ENCODE measurements at places on chromosomes 7 and 10.

- no peak for DNase-seq
Observed at GRCh38 chr7:150946421-150947240, 31.5 kb downstream of the KCNH2 start.

DNA sequence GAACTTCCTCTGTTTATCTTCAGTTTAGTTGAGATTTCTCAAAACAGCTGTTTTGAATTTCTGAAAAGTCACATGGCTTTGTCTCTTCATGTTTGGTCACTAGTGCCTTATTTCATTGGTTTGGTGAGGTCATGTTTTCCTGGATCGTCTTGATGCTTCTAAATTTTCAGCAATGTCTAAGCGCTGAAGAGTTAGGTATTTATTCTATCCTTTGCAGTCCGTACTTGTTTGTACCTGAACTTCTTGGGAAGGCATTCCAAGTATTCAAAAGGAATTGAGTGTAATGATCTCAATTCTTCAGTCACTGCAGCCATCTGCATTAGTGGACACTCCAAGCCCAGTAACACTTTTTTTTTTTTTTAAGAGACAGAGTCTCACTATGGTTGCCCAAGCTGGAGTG is 67.7 kb downstream of the HERC4 start:
- DNase-seq = no peak

DNA sequence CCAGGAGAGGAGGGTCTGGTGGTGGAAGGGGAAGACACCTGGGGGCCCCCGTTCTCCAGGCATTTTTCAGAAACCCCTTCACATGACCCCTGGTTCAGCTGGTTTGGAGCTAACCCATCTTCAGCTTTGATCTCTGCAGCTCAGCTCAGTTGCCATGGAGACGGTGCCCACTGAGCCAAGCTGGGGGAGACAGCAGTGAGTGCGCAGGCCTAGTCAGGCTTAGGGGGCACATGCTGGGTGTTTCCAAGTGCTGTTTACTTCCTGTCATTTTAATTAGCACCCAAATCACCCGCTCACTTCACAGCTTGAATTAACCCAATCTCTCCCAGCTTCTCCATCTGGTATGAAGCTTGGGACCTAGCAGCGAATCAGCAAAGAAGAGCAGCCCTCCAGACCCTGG is 9.0 kb downstream of the SPOCK2 start:
- DNase-seq = peak; percentile 81

DNA sequence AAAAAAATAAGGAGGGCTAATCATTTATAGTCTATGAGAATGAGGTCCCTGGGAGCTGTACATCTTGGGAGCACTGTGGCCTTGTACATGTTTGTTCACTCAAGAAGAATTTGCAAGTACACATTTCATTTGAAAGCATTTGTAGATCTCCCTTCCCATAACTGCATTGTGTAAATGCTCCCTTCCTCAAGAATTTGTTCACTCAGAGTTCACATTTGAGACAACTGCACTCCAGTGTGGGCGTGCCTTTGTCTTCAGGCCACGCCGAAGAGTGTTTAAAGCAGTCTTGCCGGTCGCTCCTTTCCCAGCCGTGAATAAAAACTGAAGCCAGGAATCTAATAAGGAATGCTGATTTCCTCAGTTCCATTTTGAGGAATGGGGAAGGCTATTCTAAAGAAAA is 291.1 kb upstream of the LYZL1 start:
- DNase-seq = no peak

GRCh38 chr7:129661645-129662182 is 50.2 kb downstream of the NRF1 start:
- no peak for DNase-seq

DNA sequence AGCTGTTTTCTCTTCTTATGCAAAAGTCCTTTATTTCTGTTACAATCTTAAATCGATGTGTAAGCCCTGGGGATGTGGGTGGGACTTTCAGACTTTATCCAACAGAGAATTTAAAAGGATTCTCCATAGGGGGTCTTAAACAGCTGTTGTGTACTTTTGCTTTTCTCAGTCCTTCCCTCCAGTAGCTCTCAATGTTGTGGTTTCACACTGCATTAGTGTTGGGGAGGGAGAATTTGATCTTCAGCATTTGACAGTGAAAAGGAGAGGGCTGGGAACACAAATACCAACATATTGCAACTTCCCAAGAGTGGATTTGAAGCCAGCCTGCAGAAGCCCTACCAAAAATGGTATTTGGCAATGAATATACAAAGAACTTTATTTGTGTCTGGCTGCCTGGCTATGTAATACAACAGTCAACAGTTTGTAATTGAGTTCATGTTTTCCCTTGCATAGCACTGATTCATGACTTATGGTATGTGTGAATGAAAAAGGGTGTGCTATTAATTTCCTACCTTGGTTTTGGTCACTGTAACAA is 80.1 kb upstream of the CAPZA2 start:
- DNase-seq = no peak

DNA sequence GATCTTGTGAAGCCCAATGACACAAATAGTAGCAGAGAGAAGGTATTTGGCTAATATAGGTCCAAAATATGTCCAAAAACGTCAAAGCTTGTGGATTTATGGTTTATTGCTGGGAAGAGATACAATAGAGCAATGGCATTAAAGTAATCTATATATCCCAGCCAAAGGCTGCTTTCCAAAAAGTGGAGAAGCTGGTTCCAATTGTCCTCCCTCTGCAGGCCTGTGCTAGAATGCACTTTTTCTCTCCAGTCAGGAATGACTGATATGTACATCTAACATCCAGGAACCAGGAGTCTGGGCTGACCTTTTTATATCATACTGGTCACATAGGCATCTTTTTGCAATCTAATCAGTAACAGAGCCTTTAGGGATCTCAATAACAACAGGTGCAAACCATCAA is 167.1 kb upstream of the FAM3C start:
- DNase-seq = no peak

DNA sequence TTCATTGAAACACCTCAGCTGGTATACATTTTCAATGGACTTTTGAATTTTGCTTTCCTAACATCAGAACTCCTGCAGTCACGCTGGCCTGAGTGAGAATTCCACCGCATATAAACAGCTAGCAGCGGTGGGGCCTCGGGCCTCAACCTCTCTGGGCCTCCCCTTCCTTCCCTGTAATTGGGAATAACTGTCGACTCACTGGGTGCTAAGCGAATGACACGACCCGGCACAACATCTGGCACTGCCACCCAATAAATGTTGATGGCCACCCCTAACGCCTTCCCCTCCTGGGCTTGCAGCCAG is 670 bp downstream of the RCC1L start:
- no peak for DNase-seq

DNA sequence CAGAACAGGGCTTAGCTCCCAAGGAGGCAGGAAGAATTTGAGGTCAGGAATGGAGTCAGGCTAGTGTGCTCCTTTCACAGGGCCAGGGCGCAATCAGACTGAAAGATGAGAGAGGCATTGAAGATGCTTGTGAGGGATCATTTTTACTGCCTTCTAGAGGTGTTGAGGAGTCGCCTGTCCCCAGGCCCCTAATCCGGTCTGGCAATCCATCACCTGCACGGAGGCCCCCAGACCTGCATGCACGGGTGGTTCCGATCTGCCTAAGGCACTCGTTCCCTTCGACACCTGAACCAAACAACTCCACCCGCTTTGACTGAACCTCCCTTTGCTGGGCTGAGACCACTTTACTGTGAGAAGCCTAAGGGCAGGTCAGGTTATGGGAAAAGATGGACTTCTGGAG is 8.0 kb downstream of the FOXI2 start:
- DNase-seq = no peak

GRCh38 chr10:122285506-122286444 is 14.7 kb downstream of the BTBD16 start:
- DNase-seq = no peak

DNA sequence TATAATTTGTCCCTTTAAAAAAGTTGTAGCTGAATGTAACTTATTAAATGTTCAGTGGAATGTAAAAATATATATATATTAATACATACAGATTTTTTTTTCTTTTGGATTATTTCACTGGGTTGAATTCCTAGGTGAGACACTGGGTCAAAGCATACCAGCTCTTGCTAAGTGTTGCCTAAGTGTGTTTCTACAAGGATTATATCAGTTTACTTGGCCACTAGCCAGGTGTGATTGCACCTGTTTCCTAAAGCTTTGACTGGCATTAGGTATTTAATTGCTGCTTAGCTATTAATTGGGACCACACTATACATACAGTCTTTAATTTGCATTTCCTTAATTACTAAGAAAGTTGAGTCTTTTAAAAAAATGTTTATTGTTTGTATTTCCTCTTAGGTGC is 5.5 kb upstream of the ELOVL3 start:
- DNase-seq = no peak

DNA sequence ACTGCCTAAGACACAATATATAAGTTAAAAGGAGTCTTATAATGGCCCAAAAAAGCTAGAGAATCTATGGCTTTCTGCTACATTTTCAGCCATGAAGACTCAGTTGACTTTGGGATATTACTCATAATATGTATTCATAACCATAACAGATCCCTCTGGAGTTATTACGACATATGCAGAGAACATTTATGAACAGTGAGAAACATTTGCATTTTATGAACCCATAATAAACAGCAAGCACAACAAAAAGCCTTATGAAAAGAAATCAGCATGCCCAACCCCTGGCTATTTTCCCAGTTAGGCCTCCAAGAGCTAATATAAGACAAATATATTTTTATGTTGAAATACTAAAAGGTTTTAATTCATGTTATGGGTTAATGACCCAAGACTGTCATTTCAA is 52.4 kb downstream of the ARMH3 start:
- no peak for DNase-seq

- no peak for DNase-seq
Observed at GRCh38 chr7:87882151-87882937, 6.1 kb downstream of the DBF4 start.

- no peak for DNase-seq
Observed at GRCh38 chr7:107924841-107925504, 34.0 kb downstream of the DLD start.

- DNase-seq = no peak
Observed at GRCh38 chr7:18414885-18415284, 80.7 kb upstream of the HDAC9 start.

DNA sequence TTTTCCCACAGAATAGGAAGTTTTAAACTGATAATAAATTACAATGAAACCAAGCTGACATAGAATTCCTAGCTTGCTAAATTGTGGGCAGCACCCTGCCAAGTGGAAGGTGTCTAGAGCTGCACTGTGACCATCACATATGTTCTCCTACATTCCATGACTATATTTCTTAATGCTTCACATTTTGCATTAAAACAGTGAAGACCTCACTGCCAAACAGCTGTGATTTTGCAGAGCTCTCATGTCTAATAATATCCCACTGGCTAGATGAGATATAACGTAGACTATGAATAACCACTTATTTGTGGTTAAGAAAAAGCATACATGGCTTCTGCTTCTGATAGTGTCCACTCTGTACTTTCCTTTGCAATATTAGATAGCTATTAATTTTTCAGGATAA is 228.3 kb upstream of the TEX47 start:
- no peak for DNase-seq

- DNase-seq = no peak
Observed at GRCh38 chr7:69399401-69399800, 198.9 kb upstream of the AUTS2 start.

All from effector memory CD8-positive, alpha-beta T cell (primary cell).